ENCODE measurements at places on chromosomes 2 and 18.

GRCh38 chr2:150125708-150126107 lies 361.8 kb downstream of the RND3 start:
- DNase-seq = no peak

- DNase-seq = no peak
Observed at GRCh38 chr2:161165811-161166210, 5.6 kb downstream of the TANK start.

- DNase-seq = no peak
Observed at GRCh38 chr2:8656160-8656641, 25.7 kb upstream of the ID2 start.

GRCh38 chr18:6885992-6886796 lies 156.7 kb downstream of the ARHGAP28 start:
- DNase-seq = no peak
